Karpas-422 (cell line): ENCODE measurements at places on chromosomes 2 and 18. TPM values are rescaled to one million over a fixed set of nuclear protein-coding genes. Genes with fewer than 3 reads are reported as not detected.

Gene KIF5C
- 8.3 and 11.3 TPM in 2 replicates for total RNA-seq

Gene KLHL29
- 3.2 and 3.8 TPM in 2 replicates for total RNA-seq

Gene ATOH8
- not detected in 2 replicates for total RNA-seq

Gene RGPD3
- not detected in 2 replicates for total RNA-seq

Gene SERPINE2
- 6.8 and 14.5 TPM in 2 replicates for total RNA-seq

Gene TUBA3E
- total RNA-seq = not detected in 2 replicates

Gene MOB4
- 16.1 and 36.9 TPM in 2 replicates for total RNA-seq

- no peaks in the 10 kb centered on the region for H3K36me3 ChIP-seq
- H3K27ac ChIP-seq = no peak overlapping the region
- no peak overlapping the region for H3K4me3 ChIP-seq
- H3K27me3 ChIP-seq = no peaks in the 10 kb centered on the region
Observed at GRCh38 chr2:60365556-60365955, 187.9 kb downstream of the BCL11A start.

DNA sequence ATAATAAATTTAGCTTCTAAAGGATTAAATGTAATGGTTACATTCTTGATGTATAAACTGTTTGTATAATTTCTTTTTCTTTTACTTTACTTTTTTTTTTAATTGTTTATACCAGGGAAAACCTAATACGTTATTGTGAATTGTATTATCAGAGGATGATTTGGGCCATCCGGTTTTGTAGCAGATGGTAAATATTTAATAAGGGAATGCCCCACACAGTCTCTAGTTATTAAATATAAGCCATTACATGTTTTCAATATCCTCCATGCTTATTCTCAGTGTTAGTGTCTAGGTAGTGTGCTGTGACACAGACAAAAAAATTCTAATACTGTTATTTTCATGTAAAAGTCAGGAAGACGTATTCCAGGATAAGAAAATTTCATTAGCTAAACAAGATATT, 553.9 kb downstream of the ZNF804A start:
- H3K4me1 ChIP-seq = no peaks in the 10 kb centered on the region
- H3K27ac ChIP-seq = no peak overlapping the region
- DNase-seq = no peak
- no peaks in the 10 kb centered on the region for H3K27me3 ChIP-seq

GRCh38 chr2:204360218-204361007, 184.9 kb upstream of the PARD3B start:
- no peaks in the 10 kb centered on the region for H3K4me1 ChIP-seq
- H3K27ac ChIP-seq = no peak overlapping the region
- H3K4me3 ChIP-seq = no peak overlapping the region
- H3K36me3 ChIP-seq = no peaks in the 10 kb centered on the region

DNA sequence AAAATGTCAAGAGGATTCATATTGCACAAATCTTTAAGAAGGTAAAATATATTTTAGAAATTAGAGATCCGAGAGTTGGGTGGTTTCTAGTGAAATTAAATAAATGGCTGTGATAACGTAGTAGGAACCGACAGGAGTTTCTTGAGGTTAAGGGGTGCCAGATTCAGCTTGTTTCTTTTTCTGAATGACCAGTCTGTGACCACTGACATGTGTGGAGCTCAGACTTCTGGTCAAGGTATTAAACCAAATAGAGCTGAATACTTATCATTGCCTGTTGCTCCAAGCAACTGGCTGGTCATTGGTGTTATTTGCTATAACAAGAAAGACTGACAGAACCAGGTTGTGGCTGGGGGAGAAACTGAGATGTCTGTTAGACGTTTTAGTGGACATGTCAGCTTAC, 408.2 kb upstream of the HS6ST1 start:
- no peak overlapping the region for H3K27ac ChIP-seq
- H3K27me3 ChIP-seq = no peaks in the 10 kb centered on the region
- no peak overlapping the region for H3K4me3 ChIP-seq
- peaks cover 8% of the 10 kb centered on the region for H3K4me1 ChIP-seq
- no peaks in the 10 kb centered on the region; the same call in 1 of the 2 replicates for H3K36me3 ChIP-seq

DNA sequence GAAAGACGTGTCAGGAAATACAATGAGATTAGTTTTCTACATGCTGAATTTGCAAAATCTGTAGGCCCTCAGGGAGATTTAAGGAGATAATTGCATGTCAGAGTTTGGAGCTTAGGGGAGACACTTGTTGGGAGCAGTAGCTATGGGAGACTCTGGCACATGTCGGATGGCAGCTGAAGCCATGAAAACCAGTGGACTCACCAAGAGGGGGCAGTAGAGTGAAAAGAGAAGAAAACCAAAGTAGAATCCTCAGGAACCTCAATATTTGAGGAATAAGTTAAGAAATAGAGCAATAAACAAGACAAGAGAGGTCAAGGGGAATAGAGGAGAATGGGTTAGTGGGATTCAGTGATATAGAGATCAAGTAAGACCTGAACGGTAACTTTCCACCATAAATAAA, 24.8 kb downstream of the RUFY4 start:
- H3K4me1 ChIP-seq = no peaks in the 10 kb centered on the region
- no peak overlapping the region for H3K4me3 ChIP-seq
- H3K36me3 ChIP-seq = no peaks in the 10 kb centered on the region
- no peaks in the 10 kb centered on the region for H3K27me3 ChIP-seq
- no peak for DNase-seq

GRCh38 chr2:23530206-23530908, 145.4 kb downstream of the KLHL29 start:
- H3K36me3 ChIP-seq = no peaks in the 10 kb centered on the region
- no peak for DNase-seq
- no peak overlapping the region for H3K4me3 ChIP-seq

DNA sequence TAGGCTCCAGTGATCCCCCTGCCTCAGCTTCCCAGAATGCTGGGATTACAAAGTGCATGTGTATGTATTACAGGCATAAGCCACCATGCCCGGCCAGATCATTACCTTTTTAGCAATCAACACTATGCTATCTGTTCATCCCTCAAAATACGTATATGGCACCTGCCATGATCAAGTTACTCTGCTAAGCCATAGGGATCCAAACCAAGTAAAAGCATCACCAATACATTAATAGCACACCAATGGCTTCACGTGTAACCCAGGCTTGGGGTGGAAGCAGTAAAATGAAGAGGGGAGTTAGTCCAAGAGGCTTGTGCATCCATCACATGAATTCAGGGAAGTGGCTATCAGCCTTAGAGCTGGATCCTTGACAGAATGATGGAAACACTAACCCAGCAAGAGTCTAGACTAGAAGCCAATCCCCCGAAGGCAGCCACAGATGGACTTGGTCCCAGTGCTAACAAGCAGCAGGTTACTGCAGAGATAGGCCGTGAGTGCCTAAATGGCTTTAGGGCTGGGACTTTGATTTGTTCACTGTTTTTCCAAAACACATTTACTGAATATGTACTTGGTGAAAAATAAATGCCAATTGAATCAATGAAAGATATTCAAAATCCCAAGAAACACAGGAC, 11.3 kb downstream of the HDLBP start:
- H3K36me3 ChIP-seq = no peaks in the 10 kb centered on the region
- no peak overlapping the region for H3K4me3 ChIP-seq
- no peak for DNase-seq
- peaks cover 42% of the 10 kb centered on the region for H3K4me1 ChIP-seq

DNA sequence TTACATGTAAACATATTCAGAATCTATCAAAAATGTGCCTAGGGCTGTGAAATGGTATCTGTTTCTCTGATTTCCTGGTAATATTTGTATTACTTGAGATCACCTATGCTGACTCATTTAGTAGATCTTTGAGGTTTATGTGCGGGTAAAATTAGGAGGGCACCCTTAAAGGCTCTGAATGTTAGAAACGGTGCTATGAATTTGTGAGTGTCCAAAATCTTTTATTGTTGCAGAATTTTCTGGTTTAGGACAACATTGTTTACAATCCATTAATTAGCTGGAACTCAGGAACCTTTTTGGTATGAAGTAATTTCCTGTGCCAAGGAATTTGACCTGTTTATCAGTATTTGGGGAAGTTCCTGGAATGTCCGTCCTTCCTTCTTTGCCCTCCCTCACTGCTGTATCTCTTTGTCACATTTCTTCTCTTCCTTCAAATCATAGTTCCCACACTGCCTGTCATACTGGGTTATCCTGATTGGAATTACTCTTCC, 130.5 kb downstream of the TANC1 start:
- H3K4me3 ChIP-seq = no peak overlapping the region
- no peak for DNase-seq
- no peaks in the 10 kb centered on the region for H3K36me3 ChIP-seq
- no peak overlapping the region for H3K27ac ChIP-seq

DNA sequence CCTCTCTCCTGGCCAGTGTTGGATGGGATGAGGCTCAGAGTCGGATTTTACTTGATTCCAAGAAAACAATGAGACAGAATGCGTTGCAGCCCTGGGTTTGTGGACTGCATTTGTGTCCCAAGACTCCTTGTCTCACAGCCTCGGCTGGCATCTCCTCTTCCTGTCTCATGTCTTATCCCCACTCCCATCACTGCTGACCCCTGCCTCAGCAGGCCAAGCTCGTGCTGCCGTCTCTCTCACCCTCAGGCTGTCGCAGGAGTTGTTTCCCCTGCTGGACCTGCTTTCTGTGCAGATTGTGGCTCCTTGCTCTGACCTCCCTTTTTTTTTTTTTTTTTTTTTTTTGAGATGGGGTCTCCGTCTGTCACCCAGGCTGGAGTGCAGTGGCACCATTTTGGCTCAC, 70.2 kb upstream of the RALBP1 start:
- no peak overlapping the region for H3K27ac ChIP-seq
- DNase-seq = no peak
- H3K36me3 ChIP-seq = no peaks in the 10 kb centered on the region
- no peaks in the 10 kb centered on the region for H3K4me1 ChIP-seq

- no peak overlapping the region for H3K4me3 ChIP-seq
- H3K36me3 ChIP-seq = no peaks in the 10 kb centered on the region
- DNase-seq = no peak
- no peaks in the 10 kb centered on the region for H3K27me3 ChIP-seq
- no peak overlapping the region for H3K27ac ChIP-seq
Observed at GRCh38 chr2:3960106-3960505, 256.7 kb downstream of the DCDC2C start.

- H3K4me1 ChIP-seq = no peaks in the 10 kb centered on the region
- H3K27ac ChIP-seq = no peak overlapping the region
- no peak for DNase-seq
- H3K36me3 ChIP-seq = no peaks in the 10 kb centered on the region
Observed at GRCh38 chr2:236827997-236828396, 257.7 kb upstream of the COPS8 start.

- H3K27me3 ChIP-seq = no peaks in the 10 kb centered on the region
- H3K27ac ChIP-seq = no peak overlapping the region
- H3K4me3 ChIP-seq = no peak overlapping the region
- peaks cover 6% of the 10 kb centered on the region for H3K4me1 ChIP-seq
Observed at GRCh38 chr2:70932631-70933230, 3.0 kb upstream of the ATP6V1B1 start.

- no peak for DNase-seq
- no peaks in the 10 kb centered on the region for H3K36me3 ChIP-seq
- H3K27ac ChIP-seq = no peak overlapping the region
- no peaks in the 10 kb centered on the region for H3K4me1 ChIP-seq
- H3K27me3 ChIP-seq = no peaks in the 10 kb centered on the region
Observed at GRCh38 chr2:237232166-237232565, 146.5 kb downstream of the COPS8 start.

DNA sequence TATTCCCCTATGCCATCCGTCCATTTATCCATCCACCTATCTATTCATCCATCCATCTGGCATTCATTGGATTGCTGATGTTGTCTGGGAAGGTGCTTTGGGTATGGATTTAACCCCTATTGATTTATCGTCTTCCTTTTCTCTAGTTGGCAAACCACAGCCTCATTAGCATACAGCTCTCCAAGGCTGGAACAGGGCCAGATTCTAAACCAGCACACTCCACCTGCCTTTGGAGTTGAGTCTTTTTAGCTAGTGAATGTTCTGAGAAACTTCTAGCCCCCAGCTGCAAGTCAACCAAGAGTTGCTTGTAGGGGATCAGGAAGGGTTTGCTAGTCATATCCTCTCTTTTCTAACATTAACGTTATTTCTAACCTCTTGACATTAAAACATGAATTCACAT, 90.7 kb downstream of the NRP2 start:
- no peak for DNase-seq
- no peaks in the 10 kb centered on the region for H3K36me3 ChIP-seq
- H3K27me3 ChIP-seq = no peaks in the 10 kb centered on the region
- no peak overlapping the region for H3K4me3 ChIP-seq
- H3K27ac ChIP-seq = no peak overlapping the region
